Activated T-helper 9 cell treated with anti-CD3 and anti-CD28 coated beads, Interleukin-2, amount 50 U/mL, for 16 hours (primary cell): ENCODE measurements at places on chromosomes 2 and 18.

GRCh38 chr2:12269041-12269972, 447.4 kb upstream of the TRIB2 start:
- DNase-seq: no peak

GRCh38 chr2:207766697-207767460, 2.8 kb downstream of the FZD5 start:
- no peak for DNase-seq

- DNase-seq: no peak
Measured at GRCh38 chr18:27599202-27599829, 414.2 kb upstream of the CHST9 start.

DNA sequence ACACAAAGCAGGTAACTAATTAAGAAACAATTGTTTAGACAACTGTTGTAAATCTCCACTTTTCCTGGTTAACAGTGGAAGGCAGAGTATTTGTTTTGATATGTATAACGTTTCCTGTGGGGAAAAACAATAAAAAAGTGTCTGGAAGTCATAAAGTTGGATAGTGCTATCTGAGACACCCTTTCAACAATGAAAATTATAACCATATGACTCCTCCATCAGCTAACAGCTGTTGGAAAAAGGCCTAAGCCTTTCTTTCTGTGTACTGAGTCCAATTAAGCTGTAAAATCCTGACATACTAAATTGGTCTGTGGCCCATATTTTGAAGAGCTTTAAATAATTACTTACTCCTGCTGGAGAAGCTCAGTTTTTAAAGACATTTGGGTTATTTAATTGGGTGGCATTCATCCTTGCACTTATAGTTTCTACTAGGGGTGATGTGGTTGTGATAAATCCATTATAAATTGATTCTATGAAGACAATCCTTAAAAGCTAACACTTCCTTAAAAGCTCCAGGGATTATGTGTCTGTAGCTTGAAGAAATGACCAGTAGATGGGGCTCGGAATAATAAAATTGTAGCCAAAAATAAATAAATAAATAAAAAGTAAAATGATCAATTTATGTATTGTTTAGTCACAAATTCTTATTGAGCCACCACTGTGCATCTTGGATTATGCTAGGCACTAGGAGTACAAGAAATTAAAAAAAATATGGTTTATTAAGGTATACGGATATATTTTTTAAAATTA, 698.1 kb upstream of the NXPH2 start:
- no peak for DNase-seq

DNA sequence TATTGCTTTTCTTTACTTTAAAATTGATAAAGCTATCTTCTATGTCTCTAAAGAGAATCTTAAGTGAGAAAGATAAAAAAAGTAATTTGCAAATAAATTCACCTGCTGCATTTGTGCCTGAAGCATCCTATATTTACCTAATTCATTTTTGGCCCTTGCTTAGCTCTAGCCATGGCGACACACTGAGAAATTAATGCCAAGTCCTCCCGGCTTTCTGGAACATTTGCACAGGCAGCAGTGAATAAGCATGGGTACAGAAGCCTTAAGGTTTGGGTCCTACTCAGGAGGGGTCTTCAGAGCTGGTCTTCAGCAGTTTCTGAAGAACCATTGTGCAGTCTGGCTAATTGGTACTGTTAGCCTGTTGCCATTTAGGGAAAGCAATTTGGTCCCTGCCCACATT, 73.9 kb upstream of the ZEB2 start:
- no peak for DNase-seq

DNA sequence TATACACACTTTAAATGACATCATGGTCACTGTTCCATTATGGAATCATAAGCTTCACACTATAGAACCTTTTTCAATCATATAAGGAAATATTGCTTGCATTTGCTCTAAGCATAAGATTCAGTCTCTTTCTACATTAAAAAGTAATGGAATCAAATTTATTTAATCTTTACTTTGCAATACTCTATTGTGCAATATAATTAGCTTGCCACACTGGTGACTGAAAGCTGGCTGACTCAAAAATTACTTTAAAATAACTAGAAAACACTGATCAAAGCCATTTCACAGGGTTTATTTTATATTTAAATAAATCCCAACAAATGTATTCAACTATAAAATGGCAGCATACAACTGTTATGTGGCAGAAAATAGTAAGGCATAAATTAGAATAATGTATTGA, 13.2 kb upstream of the ORC2 start:
- DNase-seq: no peak

DNA sequence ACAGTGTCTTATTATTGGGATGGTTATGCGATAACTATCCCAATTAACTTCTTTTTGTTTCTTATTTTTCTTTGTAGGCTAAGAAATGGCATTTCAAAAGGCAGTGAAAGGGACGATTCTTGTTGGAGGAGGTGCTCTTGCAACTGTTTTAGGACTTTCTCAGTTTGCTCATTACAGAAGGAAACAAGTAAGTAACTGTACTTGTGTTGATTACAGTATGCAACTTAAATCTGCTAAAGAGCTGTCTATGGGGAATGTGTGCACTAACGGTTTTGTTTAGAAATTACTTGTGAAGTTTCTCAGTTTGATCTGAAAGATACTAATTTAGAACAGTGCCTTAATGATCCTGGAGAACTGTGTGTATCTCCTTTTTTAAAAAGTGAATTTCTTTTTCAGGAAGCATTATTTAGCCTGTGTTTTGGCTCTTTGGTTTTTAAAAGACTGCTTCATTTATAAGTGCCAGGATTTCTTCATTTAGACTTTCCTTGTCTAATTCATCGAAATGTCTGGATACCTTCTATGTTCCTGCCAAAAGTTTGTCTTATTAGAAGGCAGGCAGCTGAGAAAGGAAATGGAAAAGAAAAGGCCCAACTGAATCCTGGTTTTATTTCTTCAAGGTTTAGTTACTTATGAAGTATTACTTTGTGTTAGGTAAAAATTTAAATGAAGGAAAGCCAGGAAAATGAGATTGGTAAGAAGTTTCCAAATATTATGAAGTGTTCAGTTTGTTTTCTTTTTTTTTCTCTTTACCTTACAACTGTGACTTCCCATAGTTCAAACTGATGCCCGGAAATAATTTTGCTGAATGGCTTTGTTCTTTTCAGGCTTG, 40.1 kb downstream of the GPD2 start:
- no peak for DNase-seq

DNA sequence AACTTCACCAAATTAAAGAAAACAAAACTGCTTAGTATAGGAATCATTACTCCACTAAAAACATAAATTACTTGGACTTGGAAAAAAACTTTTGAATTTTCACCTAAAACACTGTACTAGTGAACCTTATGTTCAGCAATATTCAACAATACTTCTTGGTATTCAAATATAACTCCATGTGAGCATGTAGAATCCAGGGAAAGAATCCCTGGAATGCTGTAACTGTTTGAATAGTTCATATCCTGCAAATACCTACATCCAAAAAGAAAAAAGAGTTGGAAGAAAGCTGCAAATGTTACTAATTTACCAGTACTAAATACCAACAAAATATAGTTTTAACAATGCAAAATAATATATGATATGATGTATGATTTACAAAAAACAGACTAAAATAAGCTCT, 65.4 kb downstream of the IKZF2 start:
- no peak for DNase-seq

GRCh38 chr18:46587600-46587999, 69.4 kb downstream of the LOXHD1 start:
- no peak for DNase-seq

DNA sequence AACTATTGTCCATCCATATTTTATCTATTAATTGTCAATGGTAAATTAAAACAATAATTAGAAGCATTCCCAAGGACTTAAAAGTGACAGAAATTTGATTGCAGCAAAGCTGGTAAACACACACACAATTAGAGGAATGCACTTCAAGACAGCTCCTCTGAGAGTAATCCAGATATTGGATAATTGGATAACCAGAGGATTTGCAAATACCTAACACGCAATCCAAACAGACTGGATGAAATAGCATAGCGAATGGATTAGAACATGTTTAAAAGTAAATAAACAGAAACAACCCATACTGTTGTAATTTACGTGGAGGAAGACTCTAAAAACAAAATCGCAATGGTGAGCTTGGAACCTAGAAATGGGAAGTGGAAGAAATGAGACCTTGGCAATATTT, 239.8 kb downstream of the METTL4 start:
- DNase-seq: no peak

DNA sequence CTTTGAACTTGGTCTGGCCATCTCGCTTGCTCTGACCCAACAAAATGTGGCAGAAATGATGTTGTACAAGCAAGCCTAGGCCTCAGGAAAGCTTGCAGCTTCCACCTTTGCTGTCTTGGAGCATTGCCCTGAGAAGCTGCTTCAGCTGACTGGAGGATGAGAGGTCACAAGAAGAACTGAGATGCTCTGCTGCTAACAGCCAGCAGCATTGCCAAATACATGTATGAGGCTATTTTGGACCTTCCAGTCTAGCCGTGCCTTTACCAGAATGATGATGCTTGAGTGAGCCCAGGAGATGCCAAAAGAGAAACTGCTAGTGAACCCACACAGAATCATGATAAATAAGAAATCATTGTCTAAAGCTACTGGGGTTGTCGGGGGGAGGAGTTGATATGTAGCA, 13.2 kb upstream of the ITGAV start:
- no peak for DNase-seq

DNA sequence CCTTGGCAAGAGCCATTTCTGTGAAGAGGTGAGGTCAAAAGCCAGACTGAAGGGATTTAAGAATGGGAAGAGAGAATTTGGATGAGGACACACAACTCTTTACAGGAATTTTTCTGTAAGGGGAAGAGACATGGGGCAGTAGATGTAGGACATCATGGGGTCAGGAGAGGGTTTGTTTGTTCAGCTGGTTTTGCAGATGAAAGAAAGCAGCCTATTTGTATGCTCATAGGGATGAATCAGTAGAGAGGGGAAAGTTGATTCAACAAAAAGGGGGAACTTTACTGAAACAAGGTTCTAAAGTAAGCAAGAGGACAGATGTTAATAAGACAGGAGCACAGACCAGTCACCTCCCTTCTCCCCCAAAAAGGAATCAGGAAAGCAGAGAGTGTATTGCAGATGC, 11.2 kb downstream of the SCG2 start:
- no peak for DNase-seq

GRCh38 chr2:98937906-98938305, 1.9 kb upstream of the CRACDL start:
- no peak for DNase-seq

DNA sequence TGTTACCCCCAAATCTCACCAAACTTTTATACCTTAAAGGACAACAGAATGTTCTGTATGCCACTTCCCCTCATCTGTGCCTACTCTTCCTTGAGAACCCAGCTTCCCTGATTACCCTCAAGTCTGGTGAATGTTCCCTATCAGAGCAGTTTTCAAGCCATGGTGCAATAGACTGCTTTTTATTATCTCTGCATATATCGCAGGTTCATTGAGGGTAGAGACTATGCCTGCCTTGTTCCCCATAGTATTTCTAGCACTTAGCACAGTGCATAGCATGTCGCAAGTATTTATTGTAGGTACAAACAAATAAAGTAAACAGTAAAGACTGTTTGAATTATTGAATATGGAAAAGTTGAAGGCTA, 146.6 kb downstream of the HAUS1 start:
- DNase-seq: no peak

DNA sequence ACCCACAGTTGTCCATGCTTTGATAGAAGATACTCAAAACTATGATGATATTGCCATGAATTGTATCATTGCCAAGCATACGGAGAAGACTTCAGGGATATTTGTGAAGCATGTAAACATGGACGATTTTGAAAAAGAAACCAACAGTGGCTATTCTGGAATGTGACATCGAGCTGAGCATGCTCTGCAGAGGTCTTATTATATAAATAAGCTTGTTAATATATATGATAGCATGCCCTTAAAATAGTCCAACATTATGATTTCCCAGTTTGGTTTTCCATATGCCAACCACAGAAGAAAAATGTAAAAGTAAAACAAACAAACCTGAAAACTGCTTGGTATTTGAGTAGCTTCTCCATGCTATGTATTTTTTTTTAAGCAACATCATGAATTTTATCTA, 159.1 kb downstream of the LNPK start:
- no peak for DNase-seq

GRCh38 chr2:230430957-230431910, 15.2 kb downstream of the SP100 start:
- no peak for DNase-seq

DNA sequence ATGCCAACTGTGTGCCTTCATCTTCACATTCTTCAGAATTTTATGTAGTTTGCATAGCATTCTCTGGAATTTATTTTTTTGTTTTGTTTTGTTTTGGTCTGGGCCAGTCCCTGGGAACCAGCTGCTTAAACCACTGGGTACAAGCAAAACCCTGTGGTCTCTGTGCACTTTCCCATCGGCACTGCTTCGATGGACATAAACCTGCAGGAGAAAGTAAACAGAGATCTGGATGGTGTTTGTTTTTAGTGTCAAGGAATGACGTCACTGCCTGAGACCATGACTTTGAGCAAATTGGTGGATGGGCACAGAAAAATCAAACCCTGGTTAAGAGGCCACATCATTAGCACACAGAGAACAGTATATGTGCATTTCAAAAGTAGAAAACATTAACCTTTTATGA, 64.7 kb upstream of the RASGRP3 start:
- DNase-seq: no peak

DNA sequence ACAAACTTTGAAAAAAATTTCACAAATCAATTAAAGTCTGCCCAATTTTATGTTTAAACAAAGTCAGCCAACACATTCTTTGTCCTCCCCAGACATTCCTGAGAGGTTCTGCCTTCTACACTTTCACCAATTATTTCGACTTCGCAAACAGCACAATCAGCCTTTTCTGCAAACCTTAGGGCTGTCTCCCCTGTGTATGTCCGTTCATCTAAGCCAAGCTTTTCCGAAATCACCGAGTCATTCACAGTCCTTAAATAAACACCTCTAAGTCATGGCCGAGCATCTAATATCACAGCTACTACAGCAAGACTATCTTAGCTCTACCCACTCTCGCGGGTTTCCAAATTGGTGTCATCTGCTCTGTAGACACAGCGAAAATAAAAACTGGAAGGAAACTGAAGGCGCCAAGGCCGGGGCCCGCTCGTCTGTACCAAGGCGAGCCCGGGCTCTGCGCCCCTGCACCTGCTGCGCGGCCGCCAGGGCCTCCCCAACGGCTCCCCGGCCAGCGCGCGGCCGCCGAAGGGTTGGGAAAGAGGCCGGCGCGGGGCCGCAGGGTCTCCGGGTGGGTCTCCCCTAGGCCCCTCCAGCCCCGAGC, 730 bp downstream of the ODC1 start:
- no peak for DNase-seq

DNA sequence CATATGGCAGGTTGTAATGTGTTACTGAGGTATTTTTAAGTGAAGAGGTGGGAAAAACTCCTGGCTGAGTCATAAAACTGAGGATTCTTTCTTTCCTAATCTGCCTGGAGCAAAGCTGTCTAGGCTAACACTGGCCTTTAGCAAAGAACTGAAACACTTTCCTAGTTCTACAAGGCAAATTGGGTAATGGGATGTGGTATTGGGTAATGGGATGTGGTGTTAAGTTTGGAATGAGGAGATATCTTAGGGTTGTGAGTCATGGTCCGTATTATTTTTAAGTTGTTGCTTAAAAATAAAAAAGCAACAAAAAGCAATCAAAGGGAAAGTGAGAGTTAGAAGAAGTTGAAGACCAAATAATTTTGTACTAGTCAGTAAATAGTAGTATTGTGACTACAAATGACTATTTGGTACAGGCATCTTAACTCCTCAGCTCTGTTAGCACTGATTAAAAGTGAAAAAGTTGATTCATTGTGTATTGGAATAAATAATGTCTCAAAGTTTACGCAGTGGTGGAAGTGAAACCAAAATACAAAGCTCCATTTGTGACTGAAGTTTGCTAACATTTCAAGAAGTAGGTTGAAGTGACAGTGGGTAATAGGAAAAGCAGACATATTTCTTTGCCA, 216.8 kb downstream of the CAMKMT start:
- no peak for DNase-seq

GRCh38 chr2:74585406-74586185, 31.1 kb downstream of the DOK1 start:
- no peak for DNase-seq
